ENCODE measurements at places on chromosomes 13 and 19. TPM values are rescaled to one million over a fixed set of nuclear protein-coding genes. Genes with fewer than 3 reads are reported as not detected.

DNA sequence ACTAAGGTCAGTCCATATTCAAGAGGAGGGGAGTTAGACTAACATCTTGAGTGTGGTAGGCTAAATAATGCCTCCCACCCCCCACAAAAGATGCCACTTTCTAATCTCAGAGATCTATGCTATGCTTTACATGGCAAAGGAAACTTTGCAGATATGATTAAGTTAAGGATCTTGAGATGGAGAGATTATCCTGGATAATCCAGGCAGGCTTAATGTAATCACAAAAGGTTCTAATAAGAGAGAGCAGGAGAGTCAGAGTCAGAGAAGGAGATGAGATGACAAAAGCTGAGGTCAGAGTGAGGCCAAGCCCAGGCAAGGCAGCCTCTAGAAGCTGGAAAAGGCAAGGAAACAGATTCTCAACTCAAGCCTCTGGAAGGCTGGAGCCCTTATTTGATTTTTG lies 1011.6 kb downstream of the PCDH9 start:
- DNase-seq: no peak
- H3K36me3 ChIP-seq: no peaks in the 10 kb centered on the region
- H3K27me3 ChIP-seq: no peaks in the 10 kb centered on the region
- H3K27ac ChIP-seq: no peak overlapping the region
- no peak overlapping the region for H3K4me3 ChIP-seq

DNA sequence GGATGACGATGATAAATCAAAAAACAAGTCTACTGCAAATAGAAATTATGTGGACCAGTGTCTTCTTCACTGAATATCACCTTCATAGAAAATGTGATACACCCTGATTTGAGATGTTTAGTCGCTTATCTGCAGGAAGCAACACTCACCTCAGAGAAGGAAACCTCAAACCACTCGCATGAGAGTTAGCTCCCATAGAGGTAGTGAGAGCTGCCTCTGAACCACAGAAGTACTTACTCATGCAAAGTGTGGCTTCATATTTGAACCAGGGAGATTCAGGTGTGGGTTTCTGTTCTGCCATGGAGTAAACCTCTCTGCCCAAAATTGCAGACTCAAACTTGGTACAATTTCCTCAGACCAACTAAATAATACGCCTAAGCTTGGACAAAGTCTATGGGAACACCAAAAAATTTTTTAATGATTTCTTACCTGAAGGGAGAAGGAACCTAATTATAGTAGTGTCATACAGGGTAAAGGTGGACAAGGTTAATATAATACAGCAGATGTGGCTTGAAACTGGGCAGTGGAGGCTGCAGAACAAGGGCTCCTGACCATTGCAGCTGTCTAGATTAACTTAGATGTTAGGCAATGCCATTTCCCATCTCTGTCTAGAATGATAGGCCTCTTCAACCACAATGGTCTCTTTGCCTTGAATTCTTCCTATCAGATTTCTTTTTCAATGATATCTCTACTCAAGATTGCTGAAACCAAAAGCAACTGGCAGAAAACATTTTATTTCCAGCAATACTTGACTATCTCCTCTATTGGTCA lies 29.6 kb upstream of the RCBTB2 start:
- H3K27me3 ChIP-seq: no peaks in the 10 kb centered on the region
- DNase-seq: no peak
- H3K36me3 ChIP-seq: no peaks in the 10 kb centered on the region
- no peak overlapping the region for H3K4me3 ChIP-seq

DNA sequence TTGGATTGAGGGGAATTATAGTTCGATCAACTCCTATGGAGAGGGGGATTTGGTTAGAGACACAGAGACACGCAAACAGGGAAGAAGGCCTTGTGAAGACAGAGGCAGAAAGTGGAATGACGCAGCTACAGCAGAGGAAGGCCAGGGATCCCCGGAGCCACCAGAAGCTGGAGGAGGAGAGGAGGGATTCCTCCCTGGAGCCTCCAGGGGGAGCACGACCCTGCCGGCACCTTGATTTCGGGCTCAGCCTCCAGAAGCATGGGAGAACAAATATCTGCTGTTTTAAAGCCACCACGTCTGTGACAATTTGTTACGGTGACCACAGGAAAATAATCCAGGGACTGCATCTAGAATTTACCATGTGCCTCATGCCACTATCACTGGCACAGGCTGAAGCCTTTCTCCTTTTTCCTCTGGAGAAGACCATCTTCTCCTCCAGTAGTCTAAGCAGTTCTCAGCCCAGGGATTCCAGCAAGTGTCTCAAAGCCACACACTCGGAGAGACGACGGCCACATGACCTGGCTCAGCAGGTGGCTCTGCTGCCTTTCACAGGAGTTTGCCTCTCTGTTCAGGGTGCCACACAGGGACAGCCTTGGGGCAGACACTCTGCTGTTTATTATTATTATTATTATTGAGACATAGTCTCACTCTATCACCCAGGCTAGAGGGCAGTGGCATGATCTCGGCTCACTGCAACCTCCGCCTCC lies 39.9 kb upstream of the CCNE1 start:
- H3K27ac ChIP-seq: no peak overlapping the region
- no peaks in the 10 kb centered on the region for H3K4me1 ChIP-seq
- no peaks in the 10 kb centered on the region for H3K36me3 ChIP-seq
- no peaks in the 10 kb centered on the region for H3K27me3 ChIP-seq
- peak; percentile 38 for DNase-seq
- H3K4me3 ChIP-seq: no peak overlapping the region

GRCh38 chr19:54164369-54165068 lies 5.0 kb upstream of the LENG1 start:
- peak; percentile 80 for DNase-seq
- H3K27ac ChIP-seq: no peak overlapping the region
- no peak overlapping the region for H3K4me3 ChIP-seq
- no peaks in the 10 kb centered on the region for H3K36me3 ChIP-seq

DNA sequence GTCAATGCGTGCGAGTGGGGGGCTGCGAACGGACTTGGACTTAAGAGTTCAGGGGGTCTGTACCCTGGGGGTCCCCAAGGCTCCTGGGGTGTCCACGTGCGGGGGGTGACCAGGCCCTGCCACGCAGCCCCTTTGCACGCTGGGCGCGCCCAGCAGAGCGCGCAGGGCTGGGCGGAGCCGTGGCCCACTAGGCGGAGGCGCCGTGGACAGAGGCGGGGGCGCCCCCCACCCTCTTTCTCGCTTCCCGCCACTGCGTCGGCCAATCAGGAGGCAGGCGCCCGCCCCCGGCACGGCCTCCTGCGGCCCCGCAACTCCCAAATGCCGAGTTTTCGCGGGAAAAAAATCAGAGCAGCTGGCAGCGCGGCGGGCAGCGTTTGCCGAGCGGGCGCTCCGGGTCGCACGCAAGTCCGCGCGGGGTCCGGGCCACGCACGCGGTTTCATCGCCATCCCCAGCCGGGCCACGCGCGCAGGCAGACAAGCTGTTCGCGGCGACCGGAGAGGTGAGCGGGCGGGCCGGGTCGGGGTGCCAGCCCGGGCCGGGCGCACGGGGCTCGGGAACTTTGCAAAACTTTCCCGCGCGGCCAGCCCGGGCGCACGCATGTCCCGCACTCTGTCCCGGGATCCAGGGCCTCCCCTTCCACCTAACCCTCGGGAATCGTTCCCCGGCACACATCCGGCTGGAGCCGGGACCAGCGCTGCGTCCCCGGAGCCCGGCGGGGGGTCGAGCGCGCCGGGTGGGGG lies at the start of gene UHRF1:
Gene UHRF1 (plus strand): TSS at position 346 of the 741 bp plus-strand sequence. CDS start 1,385 bp downstream, outside the sequence.
- peak within 1 kb of the TSS; percentile 92 for H3K4me3 ChIP-seq
- peaks cover 42% of the 10 kb centered on the region for H3K4me1 ChIP-seq
- DNase-seq: peak; percentile 86
- H3K27ac ChIP-seq: peak within 1 kb of the TSS; percentile 89

DNA sequence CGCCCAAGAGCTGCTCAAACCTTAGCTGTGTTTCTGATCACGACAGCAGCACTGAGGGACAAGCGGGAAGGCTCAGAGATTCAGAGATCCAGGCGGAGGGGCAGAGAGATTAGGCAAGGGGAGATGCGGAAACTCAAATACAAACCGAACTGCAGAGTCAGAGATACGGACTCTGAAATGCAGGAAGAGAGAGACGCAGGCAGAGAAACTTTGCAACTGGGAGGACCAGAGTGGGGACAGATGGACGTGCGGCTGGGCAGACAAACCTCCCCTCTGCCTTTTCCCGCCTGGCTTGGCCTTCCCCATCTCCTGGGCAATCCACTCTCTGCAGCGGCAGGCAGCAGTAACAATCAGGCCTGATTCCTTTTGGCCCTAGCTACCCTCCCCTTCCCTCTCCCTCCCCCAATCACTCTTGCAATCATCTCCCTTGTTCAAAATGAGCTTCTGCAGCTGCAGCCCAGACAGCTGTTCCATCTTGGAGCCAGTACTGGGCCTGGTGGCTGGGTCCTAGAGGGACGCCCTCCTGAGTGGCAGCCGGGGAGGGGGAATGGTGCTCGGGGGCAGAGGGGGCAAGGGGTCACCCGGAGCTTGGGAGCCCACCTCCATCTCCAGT lies 29.7 kb downstream of the OLFM2 start:
- no peak overlapping the region for H3K27ac ChIP-seq
- no peaks in the 10 kb centered on the region for H3K4me1 ChIP-seq
- peaks cover 3% of the 10 kb centered on the region for H3K27me3 ChIP-seq
- no peak for DNase-seq
- no peak overlapping the region for H3K4me3 ChIP-seq

DNA sequence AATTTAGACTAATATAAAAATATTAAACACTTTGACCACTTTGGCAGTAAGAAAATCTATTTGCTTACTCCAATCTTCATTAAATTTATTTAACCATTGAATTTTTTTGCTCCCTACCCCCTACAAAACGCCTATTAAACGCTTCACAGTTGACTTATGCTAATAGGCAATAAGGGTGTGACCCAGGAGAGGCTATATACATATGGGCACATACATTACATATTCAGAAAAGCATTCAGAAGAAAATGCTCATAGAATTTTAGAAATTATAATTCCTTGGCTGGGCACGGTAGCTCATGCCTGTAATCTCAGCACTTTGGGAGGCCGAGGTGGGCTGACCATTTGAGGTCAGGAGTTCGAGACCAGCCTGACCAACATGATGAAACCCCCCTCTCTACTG lies 95.6 kb upstream of the STARD13 start:
- no peaks in the 10 kb centered on the region for H3K27me3 ChIP-seq
- H3K36me3 ChIP-seq: no peaks in the 10 kb centered on the region
- H3K27ac ChIP-seq: no peak overlapping the region
- no peak for DNase-seq
- H3K4me3 ChIP-seq: no peak overlapping the region

DNA sequence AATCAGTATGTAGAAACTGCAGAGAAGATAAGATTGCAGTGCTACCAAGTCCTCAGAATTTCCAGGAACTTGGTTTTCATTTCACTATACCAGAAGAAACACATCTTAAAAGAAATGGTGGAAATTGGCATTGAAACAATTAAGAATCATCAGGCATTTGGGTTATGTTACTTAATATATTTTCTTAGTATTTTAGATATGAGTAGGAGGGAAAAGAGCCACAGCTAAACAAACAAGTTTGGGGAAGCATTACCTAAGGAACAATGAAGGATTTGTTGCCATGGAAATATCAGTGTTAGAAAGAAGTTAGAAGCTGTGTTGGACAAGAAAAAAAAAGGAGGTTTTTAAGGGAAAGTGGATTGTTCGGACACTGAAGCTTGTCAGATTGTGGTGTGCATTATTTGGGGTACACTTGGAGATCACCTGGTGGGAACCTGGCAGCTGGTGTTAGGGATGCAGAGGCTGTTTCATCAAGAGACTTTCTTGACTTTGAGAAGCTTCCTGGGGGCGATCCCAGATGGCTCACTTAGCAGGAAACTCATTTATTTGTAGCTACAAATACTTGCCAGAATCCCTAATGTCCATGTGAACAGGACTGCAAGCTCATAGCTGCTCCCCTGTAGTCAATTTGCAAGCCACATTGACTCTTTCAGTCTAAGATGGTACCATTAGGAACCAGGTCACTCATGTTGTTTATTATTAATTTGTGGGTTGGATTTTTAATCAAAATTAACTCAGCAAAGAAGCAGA lies 246.7 kb downstream of the RFC3 start:
- H3K36me3 ChIP-seq: no peaks in the 10 kb centered on the region
- no peak for DNase-seq
- no peaks in the 10 kb centered on the region for H3K27me3 ChIP-seq
- no peak overlapping the region for H3K4me3 ChIP-seq
- peaks cover 2% of the 10 kb centered on the region for H3K4me1 ChIP-seq

GRCh38 chr13:99963816-99964339 lies 7.7 kb downstream of the ZIC5 start:
- no peak overlapping the region for H3K4me3 ChIP-seq
- peaks cover 6% of the 10 kb centered on the region for H3K4me1 ChIP-seq
- H3K27me3 ChIP-seq: peaks cover 96% of the 10 kb centered on the region
- H3K36me3 ChIP-seq: no peaks in the 10 kb centered on the region
- no peak for DNase-seq

GRCh38 chr19:5679289-5680083 lies 830 bp downstream of the MICOS13 start:
- H3K4me3 ChIP-seq: peak overlapping the region; percentile 63
- H3K4me1 ChIP-seq: peaks cover 13% of the 10 kb centered on the region
- no peak for DNase-seq
- H3K27me3 ChIP-seq: no peaks in the 10 kb centered on the region
- no peak overlapping the region for H3K27ac ChIP-seq

DNA sequence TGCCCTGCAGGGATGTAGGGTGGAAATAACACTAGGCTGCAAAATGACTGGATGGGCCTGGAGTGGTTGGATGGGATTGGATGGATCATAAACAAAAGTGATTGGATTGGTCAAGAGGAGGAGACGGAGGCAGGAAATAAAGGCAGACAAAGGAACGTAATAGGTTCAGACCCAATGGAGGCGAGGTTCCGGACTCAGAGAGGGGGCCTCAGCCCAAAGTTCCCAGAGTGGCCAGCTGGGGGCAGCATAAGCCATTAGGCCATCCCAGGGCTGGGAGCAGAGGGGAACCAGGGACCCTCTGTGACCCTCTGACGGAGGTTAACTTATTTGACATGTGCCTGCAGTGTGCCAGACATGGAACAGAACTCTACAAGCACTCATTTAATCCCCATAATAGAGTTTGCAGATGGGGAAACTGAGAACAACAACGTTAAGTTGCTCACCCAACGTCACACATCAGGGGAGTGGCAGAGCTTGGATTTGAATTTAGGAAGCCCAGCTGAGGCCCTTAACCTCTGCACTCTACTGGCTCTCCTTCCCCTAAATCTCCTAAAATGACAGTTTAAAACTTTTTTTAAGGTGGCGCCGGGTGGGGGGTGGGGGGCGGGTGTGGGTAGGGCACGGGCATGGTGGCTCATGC lies 15.3 kb upstream of the MAP1S start:
- no peaks in the 10 kb centered on the region for H3K36me3 ChIP-seq
- H3K27ac ChIP-seq: no peak overlapping the region
- peaks cover 16% of the 10 kb centered on the region for H3K27me3 ChIP-seq
- no peaks in the 10 kb centered on the region for H3K4me1 ChIP-seq
- DNase-seq: no peak

GRCh38 chr13:42762917-42763316 lies 18.5 kb upstream of the FAM216B start:
- peaks cover 39% of the 10 kb centered on the region for H3K4me1 ChIP-seq
- H3K27me3 ChIP-seq: no peaks in the 10 kb centered on the region
- H3K4me3 ChIP-seq: no peak overlapping the region
- peak; percentile 75 for DNase-seq
- H3K36me3 ChIP-seq: no peaks in the 10 kb centered on the region

GRCh38 chr13:50026788-50027473 lies 11.7 kb downstream of the KCNRG start:
- H3K4me3 ChIP-seq: no peak overlapping the region
- no peak for DNase-seq
- peaks cover 11% of the 10 kb centered on the region for H3K36me3 ChIP-seq
- peaks cover 12% of the 10 kb centered on the region for H3K4me1 ChIP-seq
- no peaks in the 10 kb centered on the region for H3K27me3 ChIP-seq

The PRDX2 gene
- 4.6 TPM for total RNA-seq

The ATP4A gene
- not detected for total RNA-seq

The GPR183 gene
- total RNA-seq: 49.7 TPM

The ELAVL3 gene
- 1.3 TPM for total RNA-seq

All from SJSA1 (cell line).